ENCODE measurements at places on chromosomes 11 and 22.

GRCh38 chr11:12679471-12679870 lies 5.2 kb downstream of the TEAD1 start:
- ATAC-seq = no peak

DNA sequence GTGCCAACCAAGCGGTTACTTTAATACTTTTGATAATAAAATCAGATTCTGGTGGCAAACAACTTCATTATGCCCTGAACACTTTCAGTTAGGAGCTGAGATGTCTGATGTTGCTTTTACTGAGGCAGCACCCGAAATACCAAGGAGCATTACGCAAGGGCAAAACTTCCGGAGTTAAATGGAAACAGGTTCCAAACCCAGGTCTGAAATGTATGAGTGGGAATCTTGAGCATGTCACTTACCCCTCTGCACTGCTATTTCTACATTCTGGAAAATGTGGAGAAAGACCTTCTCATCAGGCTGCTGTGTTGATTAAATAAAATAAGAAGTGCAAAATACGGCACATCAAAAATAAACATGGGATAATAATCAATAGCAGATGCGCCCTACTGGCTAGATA lies 315.1 kb downstream of the LARGE1 start:
- no peak for ATAC-seq

- no peak for ATAC-seq
Measured at GRCh38 chr11:10911907-10912306, 54.1 kb upstream of the ZBED5 start.

GRCh38 chr11:101914341-101914737 lies 471 bp upstream of the CEP126 start:
- peak; percentile 38 for ATAC-seq

GRCh38 chr11:13229711-13230318 lies 47.8 kb upstream of the BMAL1 start:
- ATAC-seq = peak; percentile 66

DNA sequence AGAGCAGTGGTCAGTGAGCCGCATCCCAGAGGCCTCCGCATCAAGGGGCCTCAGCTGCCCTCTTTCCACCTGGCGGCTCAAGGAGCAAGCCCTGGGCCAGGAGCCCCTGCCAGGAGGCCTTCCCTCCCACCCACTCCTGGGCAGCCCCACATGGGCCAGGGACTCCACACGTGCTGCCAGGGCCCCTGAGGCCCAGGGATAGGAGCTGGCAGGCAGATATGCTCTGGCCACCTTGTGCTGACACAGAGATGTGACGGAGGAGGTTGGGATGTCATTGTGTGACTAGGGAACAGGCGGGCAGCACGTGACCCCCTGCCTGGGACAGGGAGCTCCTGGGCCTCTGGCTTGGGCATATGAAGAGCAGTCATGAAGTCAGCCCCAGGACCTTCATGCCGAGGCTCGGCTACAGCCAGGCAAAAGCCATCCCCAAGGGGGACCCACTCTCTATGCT lies 77.9 kb downstream of the PIWIL3 start:
- no peak for ATAC-seq

- no peak for ATAC-seq
Measured at GRCh38 chr22:48563118-48563965, 1264.3 kb downstream of the BRD1 start.

DNA sequence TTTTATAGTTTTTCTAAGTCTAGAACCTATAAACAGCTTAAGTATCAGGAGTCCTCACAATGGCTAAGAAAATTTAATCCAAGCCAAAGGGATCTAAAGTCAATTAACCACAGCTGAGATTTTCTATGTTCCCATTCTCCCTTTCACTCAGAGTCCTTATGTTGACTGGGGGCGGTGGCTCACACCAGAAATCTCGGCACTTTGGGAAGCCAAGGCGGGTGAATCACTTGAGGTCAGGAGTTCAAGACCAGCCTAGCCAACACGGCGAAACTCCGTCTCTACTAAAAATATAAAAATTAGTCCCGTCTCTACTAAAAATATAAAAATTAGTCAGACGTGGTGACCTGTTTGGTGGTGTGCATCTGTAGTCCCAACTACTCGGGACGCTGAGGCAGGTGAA lies 6.9 kb downstream of the RDX start:
- no peak for ATAC-seq

DNA sequence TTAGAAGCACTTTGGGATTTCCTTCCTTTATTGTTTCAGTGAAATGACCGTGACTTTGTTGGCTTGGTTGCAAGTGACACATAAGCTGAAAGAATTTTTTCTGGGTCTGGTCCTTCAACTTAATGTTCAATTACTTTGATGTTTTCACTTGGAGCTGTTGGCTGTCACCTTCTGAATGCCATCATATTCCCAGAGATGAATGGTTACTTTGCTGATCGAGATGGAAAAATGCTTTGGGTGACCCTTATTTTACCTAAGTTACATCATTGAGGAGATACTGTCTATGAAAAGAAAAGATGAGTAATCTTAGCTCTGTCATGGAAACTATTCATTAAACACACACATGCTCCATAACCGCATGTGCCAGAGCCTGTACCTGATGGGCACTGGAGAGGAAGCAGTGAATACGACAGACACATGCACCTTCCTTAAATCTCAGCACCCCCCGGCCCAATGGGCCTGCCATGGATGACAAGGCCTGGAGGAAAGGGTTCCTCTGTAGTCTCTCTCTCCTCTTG lies 76.9 kb downstream of the TENM4 start:
- ATAC-seq = no peak

- no peak for ATAC-seq
Measured at GRCh38 chr11:134240592-134240991, 12.6 kb downstream of the THYN1 start.

- peak; percentile 89 for ATAC-seq
Measured at GRCh38 chr11:72352859-72353551, 81.3 kb downstream of the CLPB start.

DNA sequence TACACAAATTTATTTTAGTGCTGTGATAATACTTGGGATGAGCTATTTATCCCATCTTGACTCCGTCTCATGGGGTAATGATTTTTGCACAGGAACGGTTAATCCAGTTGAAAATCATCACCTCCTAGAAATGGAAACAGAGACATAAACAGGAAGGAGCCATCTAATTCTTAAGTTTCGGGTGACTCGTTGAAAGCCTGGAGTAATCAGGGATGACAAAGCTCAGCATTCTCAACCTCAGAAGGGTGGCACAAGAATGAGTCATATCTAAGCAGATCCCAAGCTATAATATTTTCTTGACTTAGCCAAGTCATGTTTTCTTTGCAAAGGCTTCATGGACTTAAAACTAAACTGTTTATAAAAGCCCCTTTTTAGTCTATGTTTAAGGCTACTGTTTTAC lies 280.8 kb upstream of the CCDC90B start:
- peak; percentile 86 for ATAC-seq

DNA sequence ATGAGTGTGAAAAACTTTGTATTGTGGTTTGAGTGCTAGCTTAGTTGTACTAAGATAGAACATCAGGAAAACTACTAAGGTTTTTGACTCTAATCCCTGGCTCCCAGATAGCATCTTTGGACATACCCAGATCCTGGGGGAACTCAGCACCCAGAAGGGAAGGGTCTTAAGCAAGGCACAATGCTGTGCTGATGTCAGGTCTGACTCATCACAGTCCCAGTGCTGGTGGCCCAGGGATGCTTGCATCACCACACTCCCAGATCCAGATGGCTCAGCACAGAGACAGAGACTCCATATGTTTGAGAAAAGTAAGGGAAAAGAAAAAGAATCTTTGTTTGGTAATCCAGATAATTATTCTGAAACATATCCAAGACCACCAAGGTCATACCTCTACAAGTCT lies 18.3 kb upstream of the OR56A3 start:
- no peak for ATAC-seq

DNA sequence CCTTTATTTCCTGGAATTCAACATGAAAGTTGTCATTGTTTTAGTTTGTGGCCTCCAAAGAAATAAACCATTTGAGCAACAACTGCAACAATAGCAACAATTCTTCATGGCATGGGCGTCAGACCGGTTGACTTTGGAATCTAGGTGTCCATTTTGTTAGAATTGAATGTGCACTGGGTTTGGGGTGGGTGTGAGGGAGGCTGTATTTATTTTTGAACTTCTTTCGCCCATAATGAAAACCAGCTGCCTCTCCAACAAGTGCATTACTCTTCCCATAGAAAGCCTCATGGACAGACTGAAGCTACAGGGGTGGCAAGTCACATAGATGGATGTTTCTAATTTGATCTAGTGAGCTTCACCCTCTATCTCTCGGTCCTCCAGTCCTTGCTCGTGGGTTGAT lies 85.4 kb downstream of the ADAMTS15 start:
- ATAC-seq = no peak

DNA sequence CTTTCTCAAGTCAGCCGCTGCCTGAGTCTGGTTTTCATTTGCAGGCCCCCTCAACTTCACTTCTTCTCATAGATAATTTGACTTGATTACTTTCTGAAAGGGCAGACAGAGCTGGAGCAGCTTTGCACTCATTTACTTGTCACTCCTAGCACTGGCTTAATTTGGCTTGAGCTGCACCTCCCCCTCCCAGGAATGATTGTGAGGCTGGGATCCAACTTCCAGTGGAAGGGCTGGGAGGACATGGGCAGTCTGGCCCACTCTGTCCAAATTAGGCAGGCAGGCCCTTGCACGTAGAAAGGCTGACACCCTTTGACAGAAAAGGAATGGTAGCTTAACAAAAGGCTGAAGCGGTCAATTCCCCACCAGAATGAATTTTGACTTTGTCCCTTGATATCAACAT lies 453.9 kb downstream of the ETS1 start:
- peak; percentile 82 for ATAC-seq

DNA sequence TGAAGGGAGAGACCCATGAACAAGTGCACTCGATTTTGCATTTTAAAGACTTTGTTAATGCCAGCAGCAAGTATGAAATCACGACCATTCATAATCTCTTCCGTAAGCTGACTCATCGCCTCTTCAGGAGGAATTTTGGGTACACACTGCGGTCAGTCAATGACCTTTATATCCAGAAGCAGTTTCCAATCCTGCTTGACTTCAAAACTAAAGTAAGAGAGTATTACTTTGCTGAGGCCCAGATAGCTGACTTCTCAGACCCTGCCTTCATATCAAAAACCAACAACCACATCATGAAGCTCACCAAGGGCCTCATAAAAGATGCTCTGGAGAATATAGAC lies 5.9 kb downstream of the SERPIND1 start:
- no peak for ATAC-seq

DNA sequence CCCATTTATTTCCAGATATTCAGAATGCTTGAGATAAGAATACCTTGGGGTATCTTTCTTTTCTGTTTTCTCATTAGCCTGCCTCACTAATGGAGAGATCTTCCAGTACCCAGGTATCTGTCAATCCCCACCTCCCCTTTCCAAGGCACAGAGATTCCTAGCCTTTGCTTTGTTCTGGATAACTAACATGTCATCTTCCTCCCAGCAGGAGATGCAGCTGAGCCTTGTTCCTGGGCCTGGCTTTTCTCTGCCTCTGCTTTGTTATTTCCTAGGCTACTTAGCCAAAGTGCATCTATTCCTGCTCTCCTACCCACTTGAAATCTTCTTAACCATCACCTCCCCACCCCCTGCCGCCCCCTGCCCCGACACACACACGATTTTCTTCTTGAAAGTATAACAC lies 297.1 kb downstream of the NELL1 start:
- no peak for ATAC-seq

- ATAC-seq = no peak
Measured at GRCh38 chr11:92138296-92138695, 86.3 kb upstream of the FAT3 start.

- no peak for ATAC-seq
Measured at GRCh38 chr11:78782725-78783124, 208.1 kb upstream of the NARS2 start.

- ATAC-seq = no peak
Measured at GRCh38 chr22:20455709-20456063, 18.1 kb upstream of the SCARF2 start.

GRCh38 chr11:117099696-117100095 lies 1.5 kb upstream of the SIK3 start:
- no peak for ATAC-seq

DNA sequence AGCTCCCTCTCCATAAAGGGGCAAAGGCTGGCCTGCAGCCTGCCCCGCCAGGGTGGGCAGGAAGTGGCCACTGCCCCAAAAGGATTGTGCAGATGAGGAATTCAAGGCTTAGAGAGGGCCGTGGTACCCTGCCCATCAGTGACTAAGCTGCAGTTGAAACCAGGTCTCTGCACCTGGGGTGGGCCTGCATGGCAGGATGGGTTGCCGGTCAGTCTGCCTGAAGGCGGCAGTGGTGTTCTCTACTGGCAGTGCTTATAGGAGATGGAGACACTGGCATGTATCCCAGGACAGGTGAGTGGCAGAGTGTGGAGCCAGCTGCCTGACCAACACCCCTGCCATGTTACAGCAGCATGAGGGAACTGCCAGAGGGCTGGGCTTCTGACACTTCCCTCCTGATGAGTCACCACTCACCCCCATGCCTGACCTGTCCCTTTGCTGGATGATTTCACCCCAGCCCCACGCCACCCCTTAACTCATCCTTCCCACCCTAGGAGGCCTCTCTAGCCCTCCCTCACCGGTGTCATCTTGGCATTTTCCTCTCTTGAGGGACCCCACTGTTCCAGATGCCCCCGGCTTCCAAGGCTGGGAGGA lies 70.2 kb upstream of the LMO1 start:
- peak; percentile 20 for ATAC-seq

- ATAC-seq = peak; percentile 75
Measured at GRCh38 chr11:19978668-19979518, 181.4 kb downstream of the DBX1 start.

DNA sequence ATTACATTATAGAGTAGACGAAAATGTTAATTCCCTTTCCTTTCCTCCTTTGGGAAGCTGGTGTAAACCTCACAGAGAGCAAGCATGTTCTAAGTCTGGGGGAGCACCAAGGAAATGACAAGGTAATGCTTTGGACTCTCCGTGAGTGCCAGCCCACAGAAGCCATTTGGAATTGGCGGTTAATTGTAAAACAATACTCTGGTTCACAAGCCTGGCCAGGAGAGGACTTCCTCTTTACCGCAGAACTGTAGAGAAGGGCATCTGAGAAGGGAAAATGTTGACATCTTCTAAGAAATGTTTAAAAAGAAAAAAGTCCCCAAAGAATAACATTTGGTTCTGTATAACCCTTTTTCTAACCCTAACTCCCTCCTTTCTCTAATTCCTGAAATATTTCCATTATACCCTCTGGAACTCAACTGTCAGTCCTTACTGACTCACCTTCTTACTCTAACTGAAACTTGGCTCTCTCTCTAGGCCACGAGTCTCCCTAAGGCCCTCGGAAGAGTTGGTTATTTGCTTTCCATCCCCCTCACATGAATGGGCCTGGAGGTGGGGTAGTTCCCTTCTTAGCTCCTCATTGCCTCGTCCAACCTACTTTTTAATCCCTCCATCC lies 379.8 kb downstream of the SOX6 start:
- peak; percentile 62 for ATAC-seq

DNA sequence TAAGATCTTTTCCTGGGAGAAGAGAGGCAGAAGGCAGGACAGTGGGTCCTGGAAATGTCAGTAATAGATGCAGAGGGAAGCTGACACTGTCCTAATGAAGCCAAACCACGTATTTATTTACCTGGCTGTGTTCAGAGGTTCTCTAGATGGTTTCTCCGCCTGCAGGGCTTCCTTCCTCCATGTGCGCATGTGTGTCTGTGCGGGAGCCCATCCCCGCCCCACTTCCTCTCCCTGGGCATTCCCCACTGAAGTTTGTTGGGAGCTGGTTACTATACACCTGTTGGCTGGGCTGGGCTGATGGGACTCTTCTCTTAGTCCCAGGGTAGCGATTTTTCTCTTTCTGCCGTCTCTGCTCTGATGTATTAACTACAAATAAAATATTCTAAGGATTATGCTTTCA lies 204.9 kb upstream of the TBCEL start:
- ATAC-seq = no peak
